ENCODE measurements at places on chromosomes 3 and 15.

GRCh38 chr15:76994496-76994895 is 430 bp upstream of the PSTPIP1 start:
- DNase-seq: no peak

GRCh38 chr3:104286645-104287044 is 1080.1 kb upstream of the ALCAM start:
- no peak for DNase-seq

DNA sequence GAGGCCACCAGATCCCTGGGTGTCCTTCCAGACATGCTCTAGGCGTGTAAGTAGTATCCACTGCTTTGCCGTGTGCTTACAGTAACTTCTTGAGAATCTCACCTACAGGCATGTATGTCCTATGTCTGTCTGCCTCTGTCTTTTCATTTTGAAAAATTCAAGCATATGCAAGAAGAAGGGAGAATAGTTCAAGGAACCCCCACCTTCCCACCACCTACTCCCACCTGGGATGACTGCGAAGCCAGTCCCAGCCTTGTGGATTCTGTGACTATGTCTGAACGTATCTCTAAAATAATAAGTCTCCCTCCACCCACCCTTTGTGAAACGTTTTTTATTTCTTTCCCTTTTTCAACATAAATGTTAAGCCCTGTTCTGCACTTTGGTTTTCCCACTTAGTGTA is 15.0 kb downstream of the CHST13 start:
- DNase-seq: no peak

GRCh38 chr3:57538465-57538864 is 5.7 kb downstream of the DNAH12 start:
- no peak for DNase-seq

- DNase-seq: no peak
Measured at GRCh38 chr3:173403376-173403775, 5.8 kb downstream of the NLGN1 start.

DNA sequence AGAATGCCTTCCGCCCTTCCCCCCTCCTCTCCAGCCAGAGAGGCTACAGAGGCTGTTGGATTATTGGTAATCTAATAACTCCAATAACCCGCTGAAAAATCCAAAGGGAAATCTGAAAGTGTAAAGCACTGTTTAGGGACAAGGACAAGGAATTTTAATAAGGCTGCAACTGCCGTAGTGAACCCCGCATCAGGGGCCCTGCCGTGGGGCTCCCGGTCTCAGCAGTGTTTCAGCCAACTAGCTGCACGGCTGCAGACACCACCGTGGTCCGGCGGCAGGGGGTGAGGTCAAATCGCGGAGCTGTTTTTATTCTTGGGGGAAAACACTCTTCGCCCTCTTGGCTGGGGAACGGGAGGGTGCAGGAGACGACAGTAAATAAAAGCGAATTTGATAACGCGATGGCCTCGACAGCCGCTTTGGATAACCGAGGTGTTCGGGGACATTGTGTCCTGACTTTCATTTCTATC is 6.1 kb downstream of the BCL6 start:
- no peak for DNase-seq

- no peak for DNase-seq
Measured at GRCh38 chr15:62453375-62453774, 288.3 kb upstream of the C2CD4B start.

DNA sequence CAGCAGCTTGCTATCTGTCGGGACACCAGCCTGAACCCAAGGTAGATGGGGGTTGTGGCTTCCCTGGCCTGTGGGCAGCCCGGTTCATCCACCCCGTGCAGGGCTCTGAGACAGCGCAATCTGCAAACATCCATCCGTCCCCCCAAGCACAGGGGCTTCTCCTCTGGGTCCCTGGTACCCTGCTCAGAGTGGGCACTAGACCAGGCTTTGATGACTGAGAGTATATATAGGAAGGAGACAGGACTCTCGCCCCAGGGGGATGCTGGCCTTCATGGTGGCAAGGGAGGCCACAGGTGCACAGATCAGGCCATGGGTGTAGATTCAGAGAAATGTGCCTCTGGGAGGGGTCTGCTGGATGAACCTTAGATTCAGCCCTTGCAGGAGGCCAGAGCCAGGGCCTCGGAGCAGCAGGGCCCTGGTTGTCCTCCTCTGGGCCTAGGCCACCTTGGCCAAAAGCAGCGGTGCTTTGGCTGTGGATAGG is 40.3 kb downstream of the CFAP100 start:
- DNase-seq: no peak

DNA sequence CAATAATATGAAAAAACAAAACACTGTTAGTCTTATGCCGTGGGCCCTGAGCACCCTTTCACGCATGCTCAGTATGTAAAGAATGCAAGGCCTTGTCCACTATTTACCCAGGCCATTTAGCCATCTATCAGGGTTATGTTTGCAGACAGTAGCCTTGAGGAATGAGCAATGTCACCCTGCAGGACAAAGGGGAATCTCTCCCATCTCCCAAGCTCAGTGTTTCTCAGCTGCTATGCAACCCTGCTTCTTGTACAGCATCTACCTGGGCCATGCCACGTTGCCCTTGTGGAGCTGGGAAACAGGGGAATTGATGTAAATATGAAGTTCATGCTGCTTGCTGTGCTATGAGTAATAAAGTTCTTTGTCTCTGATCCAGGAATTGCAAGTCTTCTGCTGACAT is 51.5 kb upstream of the SLCO2A1 start:
- DNase-seq: no peak

DNA sequence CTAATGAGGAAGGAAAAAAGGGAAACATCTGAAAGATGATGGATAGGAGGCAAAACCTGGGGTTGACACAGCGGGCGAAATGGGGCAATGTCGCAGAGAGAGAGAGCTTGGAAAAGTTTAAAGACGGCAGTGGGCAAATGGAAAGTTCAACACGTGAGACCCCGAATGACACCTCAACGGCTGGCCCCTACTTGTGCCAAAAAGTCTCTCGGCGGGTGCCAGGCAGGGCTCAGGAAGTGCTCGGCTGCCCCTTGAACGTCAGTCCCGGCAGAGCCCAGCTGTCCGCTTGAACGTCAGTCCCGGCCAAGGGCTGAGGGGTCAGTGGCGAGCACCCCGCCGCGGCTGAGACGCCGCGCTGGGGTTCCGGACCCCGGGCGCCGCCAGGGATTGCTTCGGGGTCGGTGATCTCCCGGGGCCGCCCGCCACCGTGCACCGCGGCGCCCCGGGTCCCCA is 658 bp downstream of the EOGT start:
- no peak for DNase-seq

DNA sequence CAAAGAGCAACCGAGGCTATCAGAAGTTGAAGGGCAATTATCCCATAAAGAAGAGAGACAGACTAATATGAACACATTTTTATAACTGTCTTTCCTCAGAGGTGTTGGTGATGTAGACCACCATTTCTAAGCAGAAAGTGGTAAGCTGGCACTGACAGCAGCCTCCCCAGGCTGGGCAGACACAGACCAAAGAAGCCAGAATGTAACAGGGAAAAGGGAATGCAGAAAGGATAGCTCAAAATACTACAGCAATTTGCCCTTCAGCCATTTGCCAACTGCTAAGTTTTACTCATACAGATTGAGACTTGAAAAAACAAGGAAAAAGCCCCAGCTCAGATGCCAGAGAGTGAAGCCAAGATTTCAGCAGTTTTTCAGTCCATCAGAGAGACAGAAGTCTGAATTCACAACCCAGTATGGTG is 73.5 kb upstream of the ABI3BP start:
- no peak for DNase-seq

- no peak for DNase-seq
Measured at GRCh38 chr15:48828906-48829305, 18.0 kb upstream of the CEP152 start.

GRCh38 chr3:62242831-62243509 is 130.4 kb downstream of the FEZF2 start:
- DNase-seq: no peak

- DNase-seq: no peak
Measured at GRCh38 chr3:61008998-61009380, 242.3 kb downstream of the FHIT start.

DNA sequence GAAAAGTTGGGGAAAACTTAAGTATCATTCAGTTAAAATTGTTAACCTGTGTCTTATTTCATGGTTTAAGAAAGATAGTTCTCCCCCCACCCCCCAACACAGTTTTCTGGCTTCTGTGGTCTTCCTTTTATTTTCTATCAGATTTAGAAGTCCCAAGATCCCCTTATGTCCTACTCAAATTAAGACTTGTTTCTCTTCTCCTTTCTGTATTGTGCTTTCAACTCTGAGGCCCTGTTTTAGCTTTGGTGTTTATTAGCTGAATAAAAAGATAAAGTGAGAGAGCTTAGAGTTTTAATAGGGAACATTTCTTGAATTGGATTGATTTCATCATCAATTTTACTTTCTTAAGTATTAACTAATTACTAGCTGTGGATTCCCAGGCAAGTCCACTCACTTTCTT is 62.6 kb downstream of the AKAP13 start:
- DNase-seq: no peak

DNA sequence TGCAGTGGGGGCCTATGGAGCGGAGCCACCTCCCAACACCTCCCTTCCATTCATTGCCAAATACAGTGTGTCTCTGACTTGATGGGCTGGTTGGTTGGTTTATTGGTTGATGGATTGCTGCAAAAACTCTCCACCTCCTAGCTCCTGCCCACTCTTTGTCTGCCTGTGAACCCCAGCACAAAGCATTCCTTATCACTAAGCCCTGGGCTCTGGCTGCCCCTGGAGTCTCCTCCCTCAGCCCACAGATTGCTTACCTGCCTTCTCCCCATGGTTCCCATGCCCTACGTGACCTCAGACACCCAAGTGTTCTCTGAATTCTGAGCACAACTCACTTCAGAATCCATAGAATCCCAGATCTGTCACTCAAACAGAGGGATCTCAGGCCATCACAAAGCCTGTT is 139.1 kb upstream of the TPM1 start:
- no peak for DNase-seq

DNA sequence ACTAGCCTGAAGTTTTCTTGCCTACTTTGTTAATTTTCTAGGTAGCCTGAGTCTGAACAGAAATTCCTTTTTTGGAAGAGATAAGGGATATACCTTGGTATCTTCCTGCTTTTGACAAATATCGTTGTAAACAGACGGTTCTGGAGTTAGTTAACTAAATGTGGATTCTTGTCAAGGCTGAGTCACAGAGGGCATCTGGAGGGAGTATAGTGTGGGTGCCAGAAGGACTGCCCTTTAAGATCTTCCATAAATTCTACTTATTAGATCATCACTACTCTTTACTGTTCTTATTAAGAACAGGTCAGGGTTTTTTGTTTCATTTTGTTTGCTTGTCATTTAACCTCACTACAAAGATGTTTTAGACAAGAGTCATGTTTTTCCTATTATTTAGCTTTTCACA is 125.3 kb upstream of the SKOR1 start:
- no peak for DNase-seq

DNA sequence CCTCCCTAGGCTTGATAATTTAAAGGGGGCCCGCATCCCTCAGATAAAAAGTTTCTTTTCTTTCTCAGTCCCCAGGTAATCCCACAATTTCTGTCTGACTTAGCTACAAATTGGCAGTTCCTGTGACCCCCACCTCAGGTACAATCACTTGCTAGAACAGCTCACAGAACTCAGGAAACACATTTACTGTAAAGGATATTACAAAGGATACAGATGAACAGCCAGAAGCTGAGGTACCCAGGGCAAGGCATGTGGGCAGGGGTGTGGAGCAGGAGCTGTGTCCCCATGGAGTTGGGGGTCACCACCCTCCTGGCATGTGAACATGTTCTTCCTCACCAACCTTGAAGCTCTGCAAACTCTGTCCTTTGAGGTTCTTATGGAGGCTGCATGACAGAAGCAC is 73.8 kb downstream of the CMTM8 start:
- DNase-seq: no peak

DNA sequence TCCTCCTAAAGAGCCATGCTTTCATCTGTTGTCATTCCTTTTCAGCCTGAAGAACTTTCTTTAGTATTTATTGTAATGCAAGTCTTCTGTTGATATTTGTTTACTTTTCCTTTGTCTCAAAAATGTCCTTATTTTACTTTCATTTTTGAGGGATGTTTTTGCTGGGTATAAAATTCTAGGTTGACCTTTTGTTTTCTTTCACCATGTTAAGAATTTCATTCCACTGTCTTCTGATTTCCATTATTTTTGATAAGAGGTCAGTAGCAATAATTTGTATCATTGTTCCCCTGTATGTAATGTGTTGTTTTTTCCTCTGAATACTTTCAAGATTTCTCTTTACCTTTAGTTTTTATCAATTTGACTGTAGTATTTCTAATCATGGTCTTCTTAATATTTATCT is 91.1 kb downstream of the RSRC1 start:
- no peak for DNase-seq

GRCh38 chr3:55645422-55645821 is 158.3 kb upstream of the WNT5A start:
- no peak for DNase-seq

GRCh38 chr3:178036451-178037144 is 499.6 kb upstream of the KCNMB2 start:
- DNase-seq: no peak

DNA sequence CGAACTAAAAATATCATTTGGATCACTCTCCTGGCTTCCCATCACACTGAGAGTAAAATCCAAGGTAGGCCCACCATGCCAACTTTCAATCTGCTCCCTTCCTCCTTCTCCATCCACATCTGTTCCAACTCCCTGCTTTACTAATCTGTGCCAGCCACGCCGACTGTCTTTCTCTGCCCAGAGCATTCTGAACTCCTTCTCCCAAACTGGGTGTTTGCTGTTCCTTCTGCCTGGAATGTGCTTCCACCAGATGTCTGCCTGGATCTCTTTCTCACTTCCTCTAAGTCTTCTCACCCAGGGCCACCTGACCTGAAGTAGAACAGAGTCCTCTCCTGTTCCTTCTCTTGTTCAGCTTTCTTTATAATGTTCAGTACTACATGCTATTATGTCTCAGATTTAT is 5.6 kb upstream of the ARL8B start:
- no peak for DNase-seq

GRCh38 chr15:66649235-66649984 is 52.6 kb upstream of the SMAD6 start:
- DNase-seq: no peak

- no peak for DNase-seq
Measured at GRCh38 chr3:70400194-70400593, 87.8 kb upstream of the MDFIC2 start.

DNA sequence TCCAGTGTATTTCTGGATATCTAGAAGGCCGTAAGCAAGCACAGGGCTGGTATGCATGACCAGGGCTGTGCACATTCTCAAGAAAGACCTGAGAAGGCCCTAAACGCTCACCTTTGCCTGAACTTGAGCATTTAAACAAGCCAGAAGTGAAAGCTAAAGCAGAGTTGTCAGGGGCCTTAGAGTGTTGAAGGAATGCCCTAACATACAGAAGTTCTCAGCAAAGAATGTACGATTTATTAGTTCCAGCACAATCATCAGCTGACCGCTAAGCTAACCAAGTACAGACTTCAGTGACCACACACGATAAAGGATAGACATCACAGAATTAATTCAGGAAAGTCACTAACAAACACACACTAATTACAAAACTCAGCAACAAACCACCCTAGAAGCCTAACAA is 8.7 kb downstream of the HLTF start:
- no peak for DNase-seq

GRCh38 chr3:111761309-111761795 is 97.7 kb upstream of the PHLDB2 start:
- DNase-seq: no peak

- no peak for DNase-seq
Measured at GRCh38 chr3:27796365-27796875, 74.3 kb upstream of the EOMES start.

All from stimulated activated naive CD4-positive, alpha-beta T cell (primary cell).